Ammon's horn (tissue), 1 donor: ENCODE measurements at places on chromosomes 2 and 18.

DNA sequence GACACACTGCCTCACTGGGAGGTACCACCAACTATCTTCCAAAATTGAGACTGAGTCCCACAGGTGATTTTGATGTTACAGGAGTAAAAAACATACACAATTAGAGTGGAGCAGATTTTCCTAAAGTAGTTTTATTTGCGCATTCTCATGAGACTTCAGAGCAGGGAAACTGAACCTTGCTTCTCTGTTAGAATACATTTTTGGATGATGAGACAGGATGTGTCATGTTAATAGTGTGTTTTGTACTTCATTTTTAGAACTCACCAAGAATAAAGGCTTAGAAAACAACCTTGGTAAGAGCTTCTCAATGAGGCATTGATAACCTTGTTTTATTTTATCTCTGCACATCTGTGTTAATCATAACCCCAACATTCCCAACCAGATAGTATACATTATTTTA lies 310.2 kb upstream of the GALNT5 start:
- DNase-seq: no peak

DNA sequence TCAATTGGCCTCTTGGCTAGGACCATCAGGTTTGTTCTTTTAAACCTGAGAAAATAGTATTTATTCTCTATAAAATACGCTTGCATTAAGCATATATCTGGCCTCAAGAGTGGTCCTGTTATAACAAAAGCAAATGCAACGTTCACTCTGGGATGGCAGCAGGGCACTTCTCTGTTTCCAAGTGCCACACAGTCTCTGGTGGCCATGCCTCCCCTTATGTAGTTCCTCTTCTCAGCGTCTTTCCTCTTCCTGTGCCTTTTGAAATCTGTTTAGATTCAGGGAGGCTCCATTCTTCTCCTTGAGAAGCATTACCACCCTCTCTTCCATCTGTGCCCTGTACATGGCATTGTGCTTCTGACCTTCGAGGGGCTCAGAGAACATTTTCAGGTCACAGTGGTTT lies 51.9 kb downstream of the TSHZ1 start:
- DNase-seq: no peak

DNA sequence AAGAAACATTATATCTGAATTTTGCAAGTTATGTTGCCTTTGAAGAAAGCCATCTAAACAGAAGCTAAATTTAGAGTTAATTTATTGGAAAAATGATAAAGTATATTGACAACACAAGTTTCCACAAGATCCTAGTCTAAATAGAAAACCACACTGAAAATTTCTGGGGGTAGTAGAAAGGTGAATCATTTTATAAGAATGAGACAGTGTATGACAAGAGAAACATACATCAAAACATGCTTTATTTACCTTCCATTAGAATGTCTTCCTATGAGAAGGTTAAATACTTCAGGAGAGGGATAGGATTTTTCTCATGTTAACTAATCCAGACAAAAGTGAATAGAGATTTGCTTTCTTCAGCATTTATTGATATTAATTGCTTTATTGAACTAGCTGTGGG lies 1389.8 kb upstream of the ZEB2 start:
- DNase-seq: no peak

DNA sequence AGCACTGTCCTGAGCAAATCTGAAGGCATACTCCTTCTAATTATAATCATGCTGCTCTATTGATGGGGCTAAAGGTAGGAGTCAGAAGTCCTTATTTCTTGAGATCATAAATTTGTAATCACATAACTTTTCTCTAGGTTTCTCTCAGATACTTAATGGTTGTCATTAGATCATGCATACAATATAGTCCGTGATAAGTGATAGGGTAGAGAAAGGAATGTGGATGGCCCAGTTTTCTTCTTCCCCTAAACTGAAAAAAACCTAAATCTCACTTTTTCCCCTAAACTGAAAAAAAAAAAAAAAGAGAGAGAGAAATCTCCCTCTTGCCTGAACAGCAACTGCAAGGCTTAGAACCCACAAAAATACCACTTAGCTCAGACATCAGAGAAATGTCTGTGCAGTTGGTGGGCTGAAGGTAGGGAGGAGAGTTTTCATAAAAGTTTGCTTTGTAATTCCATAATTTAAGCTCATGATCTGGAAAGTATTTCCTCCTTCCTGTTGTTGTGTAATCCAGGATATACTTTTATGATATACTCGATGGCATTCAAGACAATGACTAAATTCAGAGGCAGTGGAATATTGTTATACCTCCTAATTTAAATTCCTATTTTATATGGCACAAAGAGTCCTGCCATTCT lies 79.3 kb upstream of the ITPRID2 start:
- no peak for DNase-seq

DNA sequence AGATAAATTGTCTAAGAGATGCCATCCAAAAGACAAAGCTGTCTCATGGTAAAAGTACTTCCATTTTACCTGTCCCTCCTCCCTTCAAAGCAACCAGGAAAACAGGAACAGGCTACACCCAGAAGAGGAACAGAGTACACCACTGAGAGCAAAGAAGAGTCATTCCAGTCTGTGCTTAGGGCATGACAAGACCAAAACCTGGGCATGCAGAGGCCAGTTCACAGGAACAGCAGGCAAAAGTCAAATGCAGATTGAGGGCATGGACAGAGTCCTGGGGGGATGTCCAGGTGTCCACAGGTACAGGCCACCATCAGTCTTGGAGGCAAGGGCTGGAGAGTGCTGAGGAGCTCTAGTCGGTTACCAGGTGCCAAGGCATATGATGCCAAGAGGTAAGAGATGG lies 23.7 kb downstream of the PLEK start:
- DNase-seq: no peak

GRCh38 chr18:50662775-50663383 lies 103.0 kb downstream of the MAPK4 start:
- DNase-seq: no peak

GRCh38 chr2:181104512-181105115 lies 124.2 kb downstream of the UBE2E3 start:
- peak; percentile 64 for DNase-seq

DNA sequence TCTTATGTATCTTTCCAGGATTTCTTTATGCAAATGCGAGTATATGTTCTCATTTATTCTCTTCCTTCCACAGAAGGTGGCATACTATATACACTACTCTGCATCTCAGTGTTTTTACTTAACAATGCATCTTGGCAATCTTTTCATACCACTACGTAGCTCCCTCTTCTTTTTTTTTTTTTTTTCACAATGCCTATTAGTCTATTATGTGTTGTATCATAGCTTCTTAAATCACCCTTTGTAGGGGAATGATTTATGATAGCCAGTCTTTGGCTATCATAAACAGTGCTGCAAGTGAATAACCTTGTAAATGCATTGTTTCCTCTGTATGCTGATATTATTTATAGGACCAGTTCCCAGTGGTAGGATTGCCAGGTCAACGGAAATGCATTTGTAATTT lies 204.2 kb downstream of the BABAM2 start:
- DNase-seq: no peak

DNA sequence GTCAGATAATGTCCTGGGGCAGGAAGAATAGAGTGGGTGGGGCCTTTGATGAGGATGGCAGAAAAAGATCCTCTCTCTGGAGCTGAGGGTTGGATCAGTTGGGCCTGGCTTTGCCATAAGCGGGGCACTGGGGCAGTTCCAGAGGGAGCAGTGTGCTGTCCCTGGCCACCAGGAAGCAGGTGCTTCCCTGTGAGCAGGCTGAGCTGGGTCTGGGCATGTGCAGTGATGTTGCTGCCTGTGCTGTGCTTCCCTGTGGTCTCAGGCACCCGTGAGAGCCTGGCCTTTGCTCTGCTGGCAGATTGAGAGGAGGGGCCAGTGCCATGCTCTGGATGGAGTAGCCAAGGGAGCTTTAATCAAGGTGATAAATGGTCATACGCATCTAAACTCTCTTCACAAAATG lies 14.6 kb upstream of the NPPC start:
- DNase-seq: no peak

DNA sequence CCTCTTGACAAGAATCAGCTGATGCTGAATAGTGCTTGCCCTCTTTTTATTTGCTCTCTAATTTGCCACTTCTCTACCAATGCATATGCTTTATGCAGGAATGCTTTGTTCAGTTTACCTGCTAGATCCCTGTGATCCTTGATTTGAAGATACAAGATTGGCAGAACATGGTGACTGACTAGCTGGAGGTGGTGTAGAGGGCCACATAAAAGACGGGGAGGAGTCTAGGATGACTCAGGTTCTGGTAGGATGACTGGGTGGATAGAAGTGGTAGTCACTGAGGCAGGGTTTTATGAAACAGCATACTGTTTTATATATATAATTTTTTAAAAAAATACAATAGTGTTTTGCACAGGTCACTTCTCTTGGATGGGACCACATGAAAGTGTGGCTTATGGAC lies 6.3 kb upstream of the ADGRF3 start:
- DNase-seq: no peak
